CD4-positive, alpha-beta T cell treated with Interleukin-15 for 4 hours (primary cell): ENCODE measurements at places on chromosomes 1 and 21.

GRCh38 chr1:13723810-13724209 is 23.8 kb downstream of the PRDM2 start:
- no peak for DNase-seq

DNA sequence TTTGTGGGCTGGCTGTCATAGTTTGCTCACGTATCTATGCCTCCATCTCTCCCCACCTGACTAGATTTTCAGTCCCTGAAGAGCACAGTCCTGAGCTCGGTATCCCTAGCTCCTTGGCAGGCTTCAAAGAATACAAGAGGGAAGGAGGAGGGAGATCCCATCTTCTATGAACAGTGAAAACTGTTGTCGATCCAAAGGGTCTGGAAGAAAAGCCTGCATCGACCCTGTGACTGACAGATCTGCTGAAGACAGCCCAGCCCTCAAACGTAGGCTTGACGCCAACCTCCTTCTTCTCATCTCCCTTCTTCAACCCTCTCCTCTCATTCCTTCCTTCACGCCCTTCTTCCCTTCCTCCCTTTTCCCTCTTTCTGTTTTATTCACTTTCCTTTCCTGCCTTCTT is 13.3 kb upstream of the ADORA1 start:
- DNase-seq, result no peak

DNA sequence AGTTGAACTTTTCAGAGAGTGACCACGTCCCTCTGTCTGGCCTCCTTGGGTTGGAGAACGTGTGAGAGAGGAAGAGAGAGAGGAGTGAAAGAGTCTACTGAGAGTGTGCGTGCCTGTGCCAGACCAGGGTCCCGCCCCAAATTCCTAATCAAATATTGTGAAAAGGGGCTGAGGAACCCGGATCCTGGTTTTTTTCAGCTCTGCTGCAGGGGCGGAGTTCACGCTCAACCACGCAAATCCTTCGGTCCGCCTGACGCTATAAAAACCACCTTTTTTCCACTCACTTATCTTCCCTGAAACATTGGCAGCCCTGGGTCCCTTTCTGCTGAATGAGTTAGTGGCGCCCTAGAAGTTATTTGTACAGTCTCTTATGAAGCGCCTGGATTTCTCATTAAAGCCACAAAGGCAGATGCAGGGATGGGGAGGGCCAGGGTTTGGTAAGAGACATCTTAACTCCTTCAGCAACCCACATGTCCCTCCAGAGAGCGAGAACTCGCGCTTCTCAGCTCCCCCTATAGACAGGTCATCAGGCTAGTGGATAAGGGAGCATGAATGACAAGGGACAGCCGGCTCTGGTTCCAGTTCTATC is at the start of gene FMOD:
Gene FMOD, minus strand, starts transcription at position 86 of the 589 bp plus-strand sequence. CDS start 2,852 bp downstream, outside the sequence.
- no peak for DNase-seq

DNA sequence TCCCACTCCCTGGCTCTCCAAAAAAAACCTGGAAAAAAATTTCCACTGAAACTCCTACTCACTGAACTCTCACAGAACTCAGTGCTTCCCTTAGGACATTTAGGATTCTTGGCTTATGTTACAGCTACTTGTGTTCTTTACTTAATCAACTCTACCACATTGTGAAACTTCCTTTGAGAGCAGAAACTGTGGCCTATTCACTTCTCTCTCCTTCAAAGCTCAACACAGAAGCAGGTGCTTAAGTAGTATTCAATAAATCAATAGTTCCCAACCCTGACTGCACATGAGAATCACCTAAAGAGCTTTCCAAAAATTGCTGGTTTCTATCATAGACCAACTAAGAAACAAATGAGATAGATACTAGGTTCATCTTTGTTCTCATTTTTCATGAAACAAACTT is 67.9 kb upstream of the DMRTA2 start:
- DNase-seq, result no peak

GRCh38 chr1:202880062-202880461 is 8.9 kb downstream of the RABIF start:
- no peak for DNase-seq

DNA sequence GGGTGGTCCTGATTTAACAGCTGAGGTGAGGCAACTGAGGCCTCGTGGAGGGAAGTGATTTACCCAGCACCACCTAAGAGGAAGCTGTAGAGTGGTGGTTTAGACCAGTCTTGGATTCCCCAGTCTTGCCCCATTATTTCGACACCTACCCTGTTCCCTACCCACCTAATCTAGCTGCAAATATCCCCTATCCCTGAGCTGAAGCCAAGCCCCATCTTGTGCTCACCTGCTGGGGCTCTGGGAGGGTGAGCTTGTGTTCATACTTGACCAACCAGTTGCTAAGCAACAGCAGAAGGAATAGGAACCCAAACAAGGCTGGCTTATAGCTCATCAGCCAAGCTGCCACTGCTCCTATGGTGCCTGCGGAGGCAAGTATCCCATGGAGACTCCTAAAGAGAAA is 2.0 kb downstream of the TEX46 start:
- DNase-seq, result no peak

GRCh38 chr21:15520811-15521643 is 208.8 kb upstream of the USP25 start:
- no peak for DNase-seq

DNA sequence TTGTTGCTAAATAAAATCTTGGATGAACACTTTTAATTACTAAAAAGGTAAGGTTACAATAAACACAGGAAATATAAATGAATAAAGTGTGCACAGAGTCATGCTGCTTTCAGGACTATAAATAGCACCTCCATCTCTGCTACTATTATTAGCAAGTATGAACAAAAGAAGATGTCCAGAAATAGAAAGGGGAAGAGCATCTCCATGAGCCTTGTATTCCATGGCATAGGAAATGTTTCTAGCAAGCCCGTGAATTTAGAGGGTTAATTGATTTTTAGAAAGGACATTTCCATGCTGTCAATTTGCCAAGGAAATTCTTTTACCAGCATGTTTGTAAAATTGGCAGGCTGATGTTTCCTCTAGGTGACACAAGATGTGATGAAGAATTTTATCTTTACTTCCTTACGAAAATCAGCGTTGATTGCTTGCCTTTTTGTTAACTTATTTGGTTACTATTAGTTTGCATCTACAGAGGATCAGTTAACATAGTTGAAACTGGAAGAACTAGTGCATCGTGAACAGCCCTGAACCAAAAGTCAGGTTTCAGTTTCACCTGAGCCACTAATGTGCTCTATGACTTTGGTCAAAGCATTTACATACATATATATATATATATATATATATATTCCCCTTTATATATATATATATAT is 45.3 kb downstream of the NR5A2 start:
- no peak for DNase-seq

- no peak for DNase-seq
Measured at GRCh38 chr1:235021321-235021720, 107.3 kb downstream of the TOMM20 start.

DNA sequence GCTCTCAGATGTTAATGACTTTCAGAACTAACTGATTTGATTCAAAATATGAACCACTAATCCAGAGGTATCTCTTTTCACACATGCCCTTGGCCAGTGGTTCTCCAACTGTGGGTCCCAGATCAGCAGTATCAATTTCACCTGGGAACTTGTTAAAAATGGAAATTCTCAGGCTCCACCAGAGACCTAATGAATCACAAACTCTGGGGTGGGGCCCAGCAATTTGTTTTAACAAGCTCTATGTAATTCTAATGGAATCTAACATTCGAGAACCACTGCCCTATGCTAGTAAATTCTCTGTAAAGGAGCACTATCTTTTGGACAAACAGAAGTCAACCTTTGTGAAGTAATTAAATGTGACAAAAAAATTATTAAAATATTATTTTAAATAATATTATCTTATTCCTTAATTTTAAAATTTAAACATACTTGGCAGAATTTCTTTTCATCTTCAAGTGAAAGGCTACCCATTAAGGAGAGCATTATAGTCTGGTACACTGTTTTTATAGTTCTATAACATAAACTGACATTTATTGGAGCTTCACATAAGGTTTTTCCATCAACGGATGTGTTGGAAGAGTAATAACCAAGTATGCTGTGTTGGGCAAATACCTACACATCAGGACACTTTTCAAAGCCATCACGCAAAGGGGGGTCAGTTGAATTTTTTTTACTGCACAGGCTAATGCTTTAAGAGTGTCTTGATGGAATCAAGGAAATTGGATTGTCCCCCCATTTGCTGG is 130.4 kb downstream of the LHX4 start:
- no peak for DNase-seq

DNA sequence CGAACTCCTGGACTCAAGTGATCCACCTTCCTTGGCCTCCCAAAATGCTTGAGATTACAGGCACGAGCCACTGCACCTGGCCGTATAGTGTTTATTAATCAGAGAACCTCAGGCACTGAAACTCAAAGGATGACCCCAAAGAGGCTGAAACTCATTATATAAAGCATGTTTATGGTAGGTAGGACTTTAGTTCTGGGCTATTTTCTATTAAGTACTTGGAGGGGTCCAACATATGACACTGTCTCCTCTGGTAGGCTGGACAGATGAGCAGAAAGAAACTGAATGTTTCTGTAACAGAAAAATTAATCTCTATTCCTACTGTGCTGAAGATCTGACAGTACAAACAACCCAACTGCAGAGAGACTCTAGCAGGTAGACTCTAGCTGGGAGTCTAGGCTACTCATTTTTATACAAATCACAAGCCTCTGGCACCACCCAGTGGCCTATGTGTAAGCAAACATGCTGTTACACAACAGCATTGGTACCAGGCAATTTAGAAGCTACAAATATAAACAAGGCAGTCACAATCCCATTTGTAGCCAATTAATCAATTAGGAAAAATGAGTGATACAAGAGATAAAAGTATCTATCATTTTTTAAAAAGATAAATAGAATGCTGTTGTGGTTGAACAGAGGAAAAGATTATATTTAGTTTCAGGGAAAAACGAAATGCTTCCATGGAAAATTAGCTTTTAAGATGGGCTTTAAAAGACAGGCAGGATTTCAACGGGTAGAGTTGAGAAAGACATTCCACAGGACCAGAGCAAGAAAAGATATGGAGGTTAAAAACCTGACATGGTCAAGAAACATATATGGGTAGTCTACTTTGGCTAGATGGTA is 10.4 kb downstream of the DCAF8 start:
- peak; percentile 65 for DNase-seq

DNA sequence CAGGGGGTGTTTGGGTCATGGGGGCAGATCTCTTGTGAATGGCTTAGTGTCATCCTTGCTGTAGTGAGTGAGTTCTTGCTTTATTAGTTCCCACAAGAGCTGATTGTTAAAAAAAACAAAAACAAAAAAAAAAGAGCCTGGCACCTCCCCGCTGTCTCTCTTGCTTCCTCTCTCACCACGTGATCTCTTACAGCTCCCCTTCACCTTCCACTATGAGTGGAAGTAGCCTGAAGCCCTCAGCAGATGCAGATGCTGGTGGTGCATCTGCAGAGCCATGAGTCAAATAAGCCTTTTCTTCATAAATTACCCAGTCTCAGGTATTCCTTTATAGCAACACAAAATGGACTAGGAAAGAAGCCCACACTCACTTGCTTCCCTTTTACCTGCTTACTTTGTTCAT is 17.2 kb upstream of the RGL1 start:
- DNase-seq, result no peak

- DNase-seq, result no peak
Measured at GRCh38 chr1:180548686-180549317, 10.0 kb upstream of the OVAAL start.

DNA sequence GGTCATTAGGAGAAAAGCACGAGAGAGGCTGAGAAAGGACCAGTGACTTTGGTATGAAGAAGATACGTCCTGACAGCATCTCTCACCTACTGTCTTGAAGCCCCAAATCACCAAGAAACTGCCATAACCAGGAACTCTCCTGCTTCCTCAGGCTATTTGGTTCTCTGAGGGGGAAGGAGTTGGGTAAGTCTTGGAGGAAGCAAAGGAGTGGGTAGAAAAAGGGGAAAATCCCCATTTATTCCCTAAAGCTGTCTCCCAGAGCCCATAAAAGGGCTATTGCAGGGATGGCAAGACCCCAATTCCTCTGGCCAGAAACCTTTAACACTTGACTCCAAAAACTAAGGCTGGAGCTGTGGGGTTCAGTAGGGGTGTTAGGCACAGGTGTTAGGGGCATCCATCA is 2.1 kb upstream of the PBXIP1 start:
- no peak for DNase-seq

DNA sequence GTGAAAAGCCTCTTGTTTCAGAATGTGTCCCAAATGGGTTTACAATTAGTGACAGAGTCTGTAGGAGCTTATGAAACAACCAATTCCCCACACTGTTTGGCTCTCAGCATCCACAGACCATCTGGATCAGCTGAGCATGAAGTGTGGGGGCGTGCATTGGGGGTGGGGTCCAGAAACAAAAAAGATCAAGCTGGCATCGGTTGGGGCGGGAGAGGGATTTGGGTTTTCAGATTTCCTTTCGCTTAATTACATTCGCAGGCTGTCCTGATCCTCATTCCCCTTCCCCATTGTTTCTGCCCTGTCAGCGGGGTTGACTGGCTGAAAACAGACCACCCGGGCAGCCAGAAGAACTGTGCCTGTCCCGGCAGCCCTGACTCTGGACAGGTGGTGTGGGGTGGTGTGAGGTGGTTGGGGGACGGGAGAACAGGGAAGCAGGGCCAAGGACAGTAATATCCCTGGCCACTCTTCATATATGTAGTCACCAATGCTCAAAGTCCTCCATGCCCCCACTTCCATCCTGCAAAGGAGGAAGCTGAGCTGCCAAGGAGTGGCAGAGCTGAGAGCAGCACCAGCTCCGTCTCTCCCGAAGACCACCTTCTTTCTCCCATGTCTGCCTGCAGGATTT is 92.0 kb downstream of the IER5 start:
- DNase-seq, result no peak

DNA sequence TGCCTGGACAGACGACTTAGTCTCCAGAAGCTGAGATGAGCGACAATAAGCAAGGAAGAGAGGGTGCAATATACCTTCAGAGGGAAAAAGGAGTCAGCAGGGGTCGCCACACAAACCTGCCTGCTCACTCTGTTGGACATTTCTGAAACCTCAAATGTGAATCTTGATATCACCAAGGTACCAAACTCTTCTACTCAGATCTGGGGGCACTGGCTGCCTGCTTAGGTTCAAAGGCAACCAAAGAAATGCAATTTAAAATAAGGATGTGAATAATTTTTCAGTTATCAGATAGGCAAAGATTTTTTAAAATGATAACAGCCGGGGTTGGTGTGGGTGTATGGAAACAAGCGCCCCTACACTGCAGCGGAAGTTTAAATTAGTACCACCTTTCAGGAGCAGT is 164.2 kb downstream of the HIVEP3 start:
- DNase-seq, result peak; percentile 30
